ENCODE measurements at places on chromosomes 1 and 21.

GRCh38 chr1:66248257-66248656 lies 285.7 kb upstream of the SGIP1 start:
- DNase-seq = no peak

- DNase-seq = no peak
Measured at GRCh38 chr21:14684071-14684470, 138.0 kb upstream of the SAMSN1 start.

GRCh38 chr1:18705811-18706210 lies 75.2 kb downstream of the PAX7 start:
- DNase-seq = no peak

- DNase-seq = no peak
Measured at GRCh38 chr1:237084341-237085077, 42.5 kb downstream of the RYR2 start.

GRCh38 chr1:94335950-94336349 lies 82.2 kb upstream of the ABCD3 start:
- DNase-seq = peak; percentile 50

GRCh38 chr1:225631021-225631663 lies 21.8 kb downstream of the ENAH start:
- no peak for DNase-seq

DNA sequence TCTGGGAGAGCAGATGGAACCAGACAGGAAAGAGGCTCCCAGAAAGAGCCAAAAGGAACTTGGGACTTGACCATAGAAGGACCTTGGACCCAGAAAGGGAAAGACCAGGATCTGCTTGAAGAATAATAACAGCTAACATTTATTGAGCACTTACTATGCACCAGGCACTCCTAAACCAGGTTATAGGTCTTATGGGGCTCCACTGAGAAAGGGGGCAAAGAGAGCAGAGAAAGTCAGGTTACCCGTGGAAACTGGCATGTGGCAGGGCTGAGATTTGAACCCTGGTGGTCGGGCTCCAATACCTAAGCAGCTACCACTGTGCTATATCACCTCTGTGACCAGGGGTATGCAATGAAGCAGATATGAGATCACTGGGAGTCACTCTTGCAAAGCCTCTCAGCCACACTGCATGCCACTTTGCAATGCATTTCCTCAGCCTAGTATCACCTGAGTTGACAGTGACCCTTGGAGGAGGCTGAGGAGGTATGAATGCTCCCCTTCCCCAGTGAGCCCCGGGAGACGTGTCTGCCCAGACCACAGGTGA lies 37.8 kb downstream of the HSPG2 start:
- DNase-seq = no peak

DNA sequence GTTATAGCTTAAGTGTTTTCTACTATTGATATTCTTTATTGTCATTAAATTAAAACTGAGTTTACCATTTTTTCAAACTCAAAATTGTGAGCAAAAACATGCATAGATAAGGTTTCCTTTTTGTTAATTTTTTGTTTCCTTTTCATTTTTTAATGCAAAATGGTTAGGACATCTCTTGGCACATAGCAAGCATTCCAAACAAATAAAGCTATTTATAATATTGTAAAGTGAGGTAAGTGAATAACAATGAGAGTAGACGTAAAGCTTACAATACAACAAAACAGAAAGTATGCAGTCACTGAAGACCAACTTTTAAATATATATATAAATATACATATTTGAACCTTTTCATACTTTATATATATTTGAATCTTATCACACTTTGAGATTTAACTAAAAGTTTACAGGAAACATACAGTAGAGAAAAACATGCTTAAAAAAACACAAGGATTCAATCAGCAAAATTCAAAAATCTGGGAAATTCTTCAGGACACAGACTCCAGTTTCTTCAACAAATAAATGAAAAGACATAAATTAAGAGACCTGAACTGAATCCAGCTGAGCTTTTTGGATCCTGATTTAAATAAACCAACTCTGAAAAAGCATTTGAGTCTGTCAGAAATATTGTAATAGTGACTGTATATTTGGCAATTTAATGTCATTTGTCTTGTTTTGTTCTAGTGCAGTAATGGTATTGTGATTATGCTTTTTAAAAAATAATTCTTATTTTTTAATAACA lies 67.5 kb upstream of the SAMSN1 start:
- no peak for DNase-seq

DNA sequence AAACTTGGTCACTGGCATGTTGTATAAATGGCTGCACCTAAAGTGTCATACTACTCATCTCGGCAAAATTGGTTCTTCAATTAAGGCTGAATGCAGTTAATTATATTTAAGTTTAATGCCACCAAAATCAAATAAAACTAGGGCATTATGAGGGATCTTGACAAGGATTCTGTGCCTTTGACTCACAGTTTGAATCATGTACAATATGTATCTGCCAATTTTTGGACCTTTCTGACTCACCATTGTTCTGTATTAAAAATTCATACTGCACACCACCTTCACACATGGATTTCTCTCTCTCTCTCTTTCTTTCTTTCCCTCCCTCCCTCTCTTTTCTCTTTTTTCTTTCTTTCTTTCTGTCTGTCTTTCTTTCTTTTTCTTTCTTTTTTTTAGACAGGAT lies 14.1 kb upstream of the STXBP3 start:
- DNase-seq = no peak

DNA sequence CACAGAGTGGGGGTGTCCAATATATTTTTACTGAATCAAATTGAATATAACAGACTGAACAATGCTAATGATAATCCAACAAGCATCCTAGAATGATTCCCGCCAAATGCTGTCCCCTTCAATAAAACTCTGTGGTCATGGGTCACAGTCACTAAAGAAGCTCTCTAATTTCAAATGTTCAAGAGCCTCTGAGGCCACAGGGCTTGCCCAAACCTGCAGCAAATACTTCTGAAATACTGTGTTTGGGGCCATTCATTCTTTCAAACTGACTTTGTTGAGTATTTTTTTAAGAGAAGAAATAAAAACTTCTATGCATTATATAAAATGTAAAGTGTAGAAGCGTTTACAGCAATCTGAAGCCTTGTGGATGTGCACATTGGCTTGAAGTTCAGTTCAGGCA lies 7.6 kb upstream of the BEND5 start:
- no peak for DNase-seq

GRCh38 chr1:239386453-239387303 lies at the start of gene CHRM3:
Gene CHRM3 (plus strand): TSS chr1:239386568. CDS start chr1:239907452, 520,884 bp downstream.
- no peak for DNase-seq
